Effector CD4-positive, alpha-beta T cell (primary cell): ENCODE measurements at places on chromosomes 3 and 15.

DNA sequence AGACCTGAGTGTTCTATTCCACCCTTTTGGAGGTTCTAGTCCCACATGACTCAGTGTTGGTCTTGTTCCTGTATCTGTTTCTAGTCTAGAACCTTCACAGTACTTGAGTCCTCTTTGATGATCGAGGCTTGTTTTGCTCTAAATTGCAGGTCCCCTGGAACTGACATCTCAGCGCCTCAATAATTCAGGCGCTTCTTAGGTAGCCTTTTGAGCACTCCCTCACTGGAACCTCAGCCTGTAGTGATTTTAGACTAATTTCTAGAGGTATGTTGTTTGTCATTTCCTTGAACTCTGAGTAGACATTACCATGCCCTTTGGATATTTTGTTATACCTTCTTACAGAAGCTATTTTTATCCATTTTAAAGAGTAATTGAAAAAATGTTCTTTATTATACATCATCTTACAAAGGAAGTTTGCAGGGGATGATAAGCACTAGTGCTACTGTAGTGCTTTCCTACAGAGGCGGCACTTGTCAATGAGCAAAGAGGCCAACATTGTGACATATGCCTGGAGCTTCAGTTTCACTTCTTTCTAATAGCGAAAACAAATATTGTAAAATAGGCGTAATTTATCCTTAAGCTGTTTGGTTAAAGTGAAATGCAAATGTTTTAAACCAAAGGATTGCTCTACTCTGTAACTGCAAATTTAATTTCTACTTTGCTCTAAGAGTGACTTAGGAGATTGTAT lies 75.7 kb downstream of the EFL1 start:
- DNase-seq = no peak

GRCh38 chr3:148861277-148861869 lies 3.7 kb upstream of the CPA3 start:
- no peak for DNase-seq

DNA sequence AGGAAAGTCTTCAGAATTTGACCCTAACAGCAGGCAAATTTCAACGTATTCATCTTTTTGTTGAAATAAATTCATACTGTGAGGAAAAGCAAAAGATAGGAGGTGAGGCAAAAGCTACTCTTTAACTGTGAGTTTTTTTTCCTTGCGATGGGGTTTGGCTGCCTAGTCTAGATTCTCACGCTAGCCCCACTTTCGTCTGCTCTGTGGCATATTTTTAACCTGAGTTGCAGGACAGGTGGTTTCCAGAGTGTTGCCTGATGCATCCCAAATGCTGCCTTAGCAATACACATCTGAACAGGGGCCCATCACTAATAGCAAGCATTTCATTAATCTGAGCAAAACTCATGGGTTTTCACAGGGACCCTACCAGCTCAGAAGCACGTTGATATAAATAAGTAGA lies 11.7 kb downstream of the PSMA4 start:
- DNase-seq = no peak

DNA sequence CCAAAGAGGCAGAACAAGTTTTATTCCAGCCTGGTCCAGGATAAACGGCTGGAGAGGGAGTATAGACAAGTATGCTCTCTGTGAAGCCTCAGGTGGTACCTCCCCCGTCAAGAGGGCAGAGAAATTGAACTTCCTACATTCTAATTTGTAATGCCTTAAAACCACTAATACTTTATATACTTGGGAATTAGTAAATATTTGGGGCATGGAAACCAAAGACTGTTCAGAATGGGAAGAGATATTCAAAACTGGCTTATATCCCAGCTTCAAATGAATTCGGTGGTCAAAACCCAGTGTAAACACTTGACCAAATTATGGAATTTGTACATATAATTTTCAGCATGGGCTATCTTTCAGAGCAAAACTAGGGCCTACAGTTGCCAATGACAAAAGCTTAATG lies 122.6 kb downstream of the FBN1 start:
- DNase-seq = no peak

GRCh38 chr15:47013446-47013845 lies 703.9 kb upstream of the SEMA6D start:
- no peak for DNase-seq

- no peak for DNase-seq
Measured at GRCh38 chr3:33942483-33943150, 144.2 kb downstream of the PDCD6IP start.

DNA sequence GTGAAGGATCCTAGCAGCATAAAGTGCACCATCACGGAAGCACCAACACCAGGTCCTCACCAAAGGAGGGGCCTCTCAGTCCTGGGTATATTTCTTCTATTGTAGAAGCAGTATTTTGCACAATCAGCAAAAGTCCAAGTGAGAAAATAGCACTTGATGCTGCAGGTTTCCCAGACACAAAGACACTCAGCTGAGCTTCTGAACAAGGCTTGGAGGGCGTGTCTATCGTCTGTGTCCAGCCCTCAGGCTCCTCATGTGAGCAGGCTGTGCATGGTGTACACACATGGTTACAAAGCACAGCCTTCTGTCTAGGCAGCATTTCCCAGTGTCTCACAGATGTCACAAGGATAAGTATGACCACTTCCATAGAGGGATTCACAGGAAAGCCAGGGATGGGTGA lies 98.3 kb upstream of the SPATA12 start:
- no peak for DNase-seq

DNA sequence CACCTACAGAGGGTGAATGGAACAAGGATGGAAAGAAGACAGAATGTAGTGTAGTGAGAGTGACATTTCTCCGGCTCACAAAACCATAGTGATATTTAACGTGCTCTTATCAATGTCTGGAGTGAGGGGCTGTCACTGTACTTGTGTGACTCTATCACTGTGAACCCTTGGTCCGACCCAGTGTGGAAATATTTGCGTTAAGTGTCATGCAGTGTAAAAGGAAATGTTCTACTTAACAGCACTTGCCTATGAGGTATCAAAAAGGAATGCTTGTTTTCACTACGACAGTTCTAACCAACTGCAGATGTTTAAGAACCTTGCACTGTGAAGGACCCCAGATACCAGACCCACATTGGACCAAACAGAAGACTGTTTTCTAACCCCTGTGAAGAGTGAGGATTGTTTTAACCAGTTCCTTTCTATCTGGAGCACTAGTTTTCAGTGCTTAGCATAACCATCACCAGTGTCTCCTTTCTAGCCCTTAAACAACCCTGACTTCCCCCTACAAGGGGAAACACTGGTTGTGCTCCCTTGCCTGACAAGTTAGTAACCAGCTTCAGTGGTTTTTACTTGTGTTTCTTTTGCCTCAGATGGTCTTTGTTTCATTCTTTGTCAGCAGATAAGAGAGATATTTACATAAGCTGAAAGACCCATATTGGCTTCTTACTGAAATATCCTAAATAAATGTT lies 144.7 kb upstream of the ABHD17C start:
- no peak for DNase-seq
